ENCODE measurements at places on chromosomes 3 and 15.

DNA sequence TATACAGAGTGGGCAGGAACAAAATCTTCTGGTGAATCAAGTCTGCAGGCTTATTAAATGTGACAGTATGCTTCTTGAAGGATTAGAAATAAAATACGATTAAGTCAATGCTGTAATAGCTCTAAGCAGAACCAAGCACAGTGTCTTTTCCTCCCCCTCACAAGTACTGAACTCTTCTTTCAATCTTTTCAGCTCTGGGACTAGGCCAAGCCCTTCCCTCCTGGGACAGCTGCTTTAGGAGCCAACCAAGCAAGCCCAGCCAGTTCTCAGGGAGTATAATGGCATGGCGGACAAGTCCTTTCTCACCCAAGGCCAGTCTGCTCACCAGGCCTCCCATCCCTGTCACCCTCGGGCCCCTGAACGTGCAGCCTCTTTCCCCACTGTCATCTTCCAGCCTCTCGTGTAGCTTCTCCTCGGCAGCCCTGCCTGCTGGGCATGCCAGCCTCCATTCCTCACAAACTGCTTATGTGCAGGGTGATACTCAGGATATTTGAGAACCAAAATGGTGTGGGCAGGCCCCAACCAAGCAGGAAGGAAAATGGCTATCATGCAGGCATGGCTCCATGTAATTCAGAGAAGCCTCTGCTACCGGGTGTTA lies 8.4 kb upstream of the PPP1R2 start:
- no peak for DNase-seq

- no peak for DNase-seq
These were observed 616.0 kb upstream of the NAALADL2 start for GRCh38 chr3:174243171-174243570.

GRCh38 chr3:98977520-98977919 lies 76.0 kb upstream of the DCBLD2 start:
- no peak for DNase-seq

DNA sequence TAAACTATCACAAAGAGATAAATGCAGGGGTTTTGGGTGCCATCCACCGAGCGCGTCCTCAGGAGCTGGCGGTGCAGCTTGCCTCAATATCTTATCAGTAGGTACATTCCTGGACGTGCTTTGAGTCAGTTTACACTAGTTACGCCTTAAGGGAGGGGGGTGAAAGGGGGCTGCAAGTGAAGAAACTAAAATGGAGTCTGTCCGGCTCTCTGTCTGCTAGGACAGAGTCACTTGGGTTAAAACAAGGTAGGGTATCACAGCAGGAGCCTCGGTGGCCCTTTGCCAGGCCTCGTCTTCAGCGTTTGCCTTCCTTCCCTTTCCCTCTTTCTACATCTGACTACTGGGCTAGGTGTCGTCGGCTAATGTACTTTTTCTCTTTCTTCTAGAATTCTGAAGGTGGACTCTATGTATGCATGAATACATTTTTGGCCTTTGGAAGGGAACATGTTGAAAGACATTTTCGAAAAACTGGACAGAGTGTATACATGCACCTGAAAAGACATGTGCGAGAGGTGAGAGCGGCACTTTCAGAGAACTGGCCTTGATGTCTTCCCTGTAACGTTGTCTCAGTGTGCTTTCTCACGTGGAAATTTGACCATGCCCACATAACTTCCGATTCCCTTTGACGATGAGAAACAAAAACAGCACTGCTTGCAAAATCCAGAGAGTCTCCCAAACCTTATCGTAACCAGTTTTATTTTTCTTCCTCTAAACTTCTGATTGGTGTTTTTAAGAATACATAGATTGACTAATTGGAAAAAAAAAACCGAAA lies 28.8 kb downstream of the USP13 start:
- DNase-seq = no peak

DNA sequence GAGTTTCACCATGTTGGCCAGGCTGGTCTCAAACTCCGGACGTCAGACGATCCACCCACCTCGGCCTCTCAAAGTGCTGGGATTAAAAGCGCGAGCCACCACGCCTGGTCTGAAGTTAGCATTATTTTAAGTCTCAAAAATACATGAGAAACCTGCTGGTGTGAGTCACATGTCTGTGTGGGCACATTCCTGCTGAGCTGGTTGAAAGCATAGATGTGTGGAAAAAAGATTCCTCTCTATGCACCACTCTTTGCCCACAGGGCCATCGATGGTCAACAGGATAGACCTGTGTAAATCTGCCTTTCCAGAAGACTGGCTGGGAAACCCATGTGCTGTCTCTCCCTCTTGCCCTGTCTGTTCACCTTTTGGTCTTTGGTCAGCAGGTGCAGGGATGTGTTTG lies 63.5 kb downstream of the CHRD start:
- DNase-seq = no peak

- no peak for DNase-seq
These were observed 27.2 kb upstream of the PLSCR4 start for GRCh38 chr3:146277953-146278631.

GRCh38 chr15:68817304-68818065 lies 3.2 kb downstream of the ANP32A start:
- DNase-seq = peak; percentile 70

DNA sequence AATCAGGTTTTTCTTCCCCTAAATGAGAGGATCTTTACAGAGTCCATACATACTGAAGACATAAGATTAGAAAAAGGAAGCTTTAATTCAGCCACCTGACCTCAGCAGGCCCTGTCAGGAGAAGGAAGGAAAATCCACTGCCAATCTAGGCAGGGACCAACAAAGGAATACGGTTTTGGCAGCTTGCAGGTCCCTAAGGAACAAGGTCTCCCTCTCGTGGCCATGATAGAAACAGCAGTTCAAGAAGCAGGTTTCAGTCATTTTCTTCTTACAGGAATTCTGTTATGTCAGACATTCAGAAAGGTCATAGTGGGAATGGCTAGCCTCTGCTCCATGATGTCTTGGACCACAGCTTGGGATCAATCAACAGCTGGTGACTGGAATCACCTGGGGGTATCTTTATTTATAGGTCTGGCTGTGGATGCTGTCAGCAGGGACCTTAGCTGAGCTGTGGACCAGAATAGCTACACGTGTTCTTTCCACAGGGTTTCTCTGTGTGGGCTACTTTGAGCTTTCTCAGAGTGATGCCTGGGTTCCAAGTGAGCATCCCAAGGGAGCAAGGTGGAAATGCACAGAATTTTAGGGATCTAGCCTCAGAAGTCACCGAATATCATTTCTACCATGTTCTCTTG lies 9.4 kb upstream of the CMSS1 start:
- DNase-seq = no peak

- DNase-seq = no peak
These were observed 71.6 kb downstream of the FEM1B start for GRCh38 chr15:68349151-68349550.

DNA sequence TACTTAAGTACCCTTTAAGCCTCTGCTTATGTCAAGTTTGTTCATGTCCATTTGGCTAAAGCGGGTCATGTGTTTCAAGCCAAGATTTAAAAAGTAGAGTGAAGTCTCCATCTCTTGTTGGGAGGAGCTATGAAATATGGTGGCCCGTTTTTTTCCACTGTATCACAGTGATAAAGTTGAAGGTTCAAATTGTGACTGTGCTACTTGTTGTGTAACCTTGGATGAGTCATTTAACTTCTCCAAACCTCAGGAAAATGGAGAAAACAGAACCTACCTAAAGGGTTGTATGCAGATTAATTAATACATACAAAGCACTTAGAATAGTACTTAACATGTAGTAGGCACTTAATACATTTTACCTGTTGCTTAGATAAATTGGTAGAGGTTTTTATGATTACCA lies 43.4 kb downstream of the SNAPC5 start:
- no peak for DNase-seq

GRCh38 chr15:56759450-56759845 lies 26.1 kb upstream of the ZNF280D start:
- DNase-seq = no peak

GRCh38 chr15:42286445-42287029 lies 13.3 kb upstream of the TMEM87A start:
- no peak for DNase-seq

- DNase-seq = no peak
These were observed 220.5 kb downstream of the ADAMTS17 start for GRCh38 chr15:100121285-100121684.

DNA sequence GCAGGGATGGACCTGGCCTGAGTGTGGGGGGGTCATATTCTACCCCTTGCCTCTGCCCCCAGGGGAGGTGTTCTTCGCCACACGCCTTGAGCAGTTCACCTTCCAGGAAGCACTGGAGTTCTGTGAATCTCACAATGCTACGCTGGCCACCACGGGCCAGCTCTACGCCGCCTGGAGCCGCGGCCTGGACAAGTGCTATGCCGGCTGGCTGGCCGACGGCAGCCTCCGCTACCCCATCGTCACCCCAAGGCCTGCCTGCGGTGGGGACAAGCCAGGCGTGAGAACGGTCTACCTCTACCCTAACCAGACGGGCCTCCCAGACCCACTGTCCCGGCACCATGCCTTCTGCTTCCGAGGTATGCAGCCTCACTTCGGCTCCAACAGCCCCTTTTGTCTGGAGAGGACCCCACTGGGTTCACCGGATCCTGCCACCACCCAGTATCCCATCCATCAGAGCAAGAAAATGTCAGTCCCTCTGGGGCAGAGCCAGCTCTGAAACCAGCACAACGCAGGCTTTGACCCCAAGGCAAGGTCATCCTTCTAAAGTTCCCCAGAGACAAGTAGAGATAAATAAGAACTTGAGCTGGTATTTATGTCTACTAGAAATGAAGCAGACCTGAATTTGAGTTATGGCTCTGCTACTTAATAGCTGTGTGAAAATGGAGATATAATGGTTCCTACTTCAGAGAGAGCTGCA lies 45.8 kb downstream of the HAPLN3 start:
- DNase-seq = no peak

GRCh38 chr3:155886915-155887314 lies 16.5 kb downstream of the GMPS start:
- DNase-seq = no peak

DNA sequence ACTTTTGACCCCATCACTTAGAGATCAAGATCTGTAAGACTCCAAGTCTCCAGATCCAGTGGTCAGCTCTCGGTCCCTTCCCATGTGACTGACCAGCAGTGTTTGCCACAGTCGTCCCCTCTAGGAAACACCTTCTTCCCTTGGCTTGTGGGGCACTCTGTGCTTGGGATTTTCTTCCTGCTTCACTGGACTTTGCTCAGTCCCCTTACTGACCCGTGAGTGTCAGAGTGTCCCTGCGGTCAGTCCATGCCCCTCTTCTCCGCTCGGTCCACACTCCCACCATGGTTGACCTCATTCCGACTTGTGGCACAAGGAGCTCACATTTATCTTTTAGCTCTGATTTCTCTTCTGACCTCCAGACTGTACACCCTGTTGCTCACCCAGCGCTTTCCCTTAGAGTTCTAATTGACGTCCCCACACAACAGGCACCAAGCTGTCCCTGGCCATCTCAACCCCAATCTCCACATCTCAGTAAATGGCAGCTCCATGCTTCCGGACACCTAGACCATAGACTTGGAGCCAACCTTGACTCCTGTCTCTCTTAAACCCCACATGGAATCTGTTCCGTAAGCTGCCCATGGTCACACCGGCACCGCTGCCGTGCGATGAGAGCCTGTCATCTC lies 67.9 kb downstream of the APBA2 start:
- DNase-seq = no peak

- peak; percentile 81 for DNase-seq
These were observed 15.4 kb upstream of the CSPG4 start for GRCh38 chr15:75727851-75728715.

- no peak for DNase-seq
These were observed 176.3 kb downstream of the SLCO3A1 start for GRCh38 chr15:92029767-92030166.

GRCh38 chr3:138493804-138494606 lies 59.6 kb downstream of the ESYT3 start:
- DNase-seq = no peak

DNA sequence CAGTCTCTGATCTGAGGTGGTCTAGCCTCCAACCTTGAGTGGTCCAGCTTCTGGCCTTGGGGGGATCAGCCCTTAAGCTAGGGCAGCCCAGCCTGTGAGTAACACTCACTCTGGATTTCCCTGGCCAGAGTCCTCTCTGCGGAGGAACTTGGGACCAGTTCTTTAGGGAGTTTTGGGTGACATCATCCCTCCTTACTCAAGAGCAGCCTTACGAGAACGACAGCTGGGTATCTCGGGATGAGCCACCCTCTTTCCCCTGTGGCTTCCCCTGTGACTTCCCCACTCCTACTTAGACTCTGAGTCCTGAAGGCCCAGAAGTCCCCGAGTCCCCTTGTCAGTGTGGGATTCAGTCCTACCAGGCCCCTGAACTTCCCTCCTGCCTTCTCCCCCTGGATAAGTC lies 10.2 kb upstream of the PLXND1 start:
- no peak for DNase-seq

GRCh38 chr3:25362118-25362517 lies 65.9 kb upstream of the RARB start:
- DNase-seq = no peak

DNA sequence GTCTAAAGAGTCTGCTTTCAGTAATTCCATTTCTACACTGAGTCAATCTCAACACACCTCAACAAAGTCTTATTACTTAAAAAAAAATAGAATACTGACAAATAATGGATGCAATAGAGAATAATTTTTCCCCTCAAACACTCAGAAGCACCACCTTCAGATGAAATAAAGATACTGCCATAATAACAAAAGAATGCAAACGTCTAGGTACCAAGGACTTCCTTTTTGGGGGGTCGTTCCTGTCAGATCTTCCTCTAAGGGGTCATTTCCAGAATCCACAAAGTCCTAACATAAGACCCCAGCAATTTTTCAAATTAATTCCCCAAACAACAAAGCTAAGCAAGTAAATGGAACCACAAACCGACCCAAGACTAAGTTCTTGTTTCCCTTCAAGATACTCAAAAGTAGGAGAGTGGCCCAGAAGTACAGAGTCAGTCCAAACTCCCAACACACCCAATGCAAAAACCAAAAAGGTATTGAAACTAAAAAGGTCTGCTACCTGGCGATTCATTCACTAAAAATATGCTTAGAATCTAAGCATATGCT lies 1.3 kb downstream of the RYK start:
- no peak for DNase-seq

DNA sequence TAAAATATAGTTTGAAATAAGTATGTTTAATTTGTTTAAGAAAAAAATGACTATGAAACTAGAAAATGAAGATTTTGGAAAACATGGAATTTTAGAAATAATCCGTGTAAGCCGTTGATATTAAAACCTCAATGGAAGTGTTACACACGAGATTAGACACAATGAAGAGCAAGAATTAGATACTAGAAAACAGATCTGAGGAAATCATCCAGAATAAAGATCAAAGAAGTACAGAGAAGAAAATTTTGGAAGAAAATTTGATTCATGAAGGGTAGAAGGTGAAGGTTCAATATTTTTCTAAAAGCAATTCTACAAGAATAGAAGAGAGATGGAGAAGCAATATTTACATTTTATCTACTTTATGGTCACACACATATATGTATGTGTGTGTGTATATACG lies 52.5 kb upstream of the SATB1 start:
- no peak for DNase-seq

GRCh38 chr15:92891533-92892200 lies 8.5 kb upstream of the CHD2 start:
- DNase-seq = no peak

DNA sequence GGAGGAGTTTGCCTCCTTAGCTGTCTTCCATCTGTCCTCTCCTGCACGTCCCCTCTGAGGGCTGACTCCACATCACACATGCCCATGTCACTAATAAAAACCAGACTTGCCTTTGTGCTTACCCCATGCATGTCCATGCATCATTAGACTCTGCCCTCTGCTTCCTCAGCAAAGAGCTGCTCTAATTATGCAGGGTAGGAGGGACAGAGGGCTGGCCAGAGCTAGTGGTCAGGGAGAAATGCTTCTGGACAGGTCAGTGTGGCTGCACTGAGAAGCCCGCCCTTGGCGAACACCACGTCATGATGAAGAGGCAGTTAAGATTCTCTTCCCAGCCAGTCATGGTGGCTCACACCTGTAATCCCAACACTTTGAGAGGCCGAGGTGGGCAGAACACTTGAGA lies 8.9 kb downstream of the CA12 start:
- DNase-seq = no peak

Data from CD4-positive, alpha-beta T cell (primary cell).